ENCODE measurements at places on chromosomes 3 and 15.

- DNase-seq = no peak
Observed at GRCh38 chr15:45855210-45855906, 220.5 kb downstream of the SQOR start.

GRCh38 chr3:125185805-125186204 lies 26.7 kb downstream of the SLC12A8 start:
- DNase-seq = no peak

GRCh38 chr3:64444490-64445108 lies 219.3 kb upstream of the PRICKLE2 start:
- DNase-seq = no peak

DNA sequence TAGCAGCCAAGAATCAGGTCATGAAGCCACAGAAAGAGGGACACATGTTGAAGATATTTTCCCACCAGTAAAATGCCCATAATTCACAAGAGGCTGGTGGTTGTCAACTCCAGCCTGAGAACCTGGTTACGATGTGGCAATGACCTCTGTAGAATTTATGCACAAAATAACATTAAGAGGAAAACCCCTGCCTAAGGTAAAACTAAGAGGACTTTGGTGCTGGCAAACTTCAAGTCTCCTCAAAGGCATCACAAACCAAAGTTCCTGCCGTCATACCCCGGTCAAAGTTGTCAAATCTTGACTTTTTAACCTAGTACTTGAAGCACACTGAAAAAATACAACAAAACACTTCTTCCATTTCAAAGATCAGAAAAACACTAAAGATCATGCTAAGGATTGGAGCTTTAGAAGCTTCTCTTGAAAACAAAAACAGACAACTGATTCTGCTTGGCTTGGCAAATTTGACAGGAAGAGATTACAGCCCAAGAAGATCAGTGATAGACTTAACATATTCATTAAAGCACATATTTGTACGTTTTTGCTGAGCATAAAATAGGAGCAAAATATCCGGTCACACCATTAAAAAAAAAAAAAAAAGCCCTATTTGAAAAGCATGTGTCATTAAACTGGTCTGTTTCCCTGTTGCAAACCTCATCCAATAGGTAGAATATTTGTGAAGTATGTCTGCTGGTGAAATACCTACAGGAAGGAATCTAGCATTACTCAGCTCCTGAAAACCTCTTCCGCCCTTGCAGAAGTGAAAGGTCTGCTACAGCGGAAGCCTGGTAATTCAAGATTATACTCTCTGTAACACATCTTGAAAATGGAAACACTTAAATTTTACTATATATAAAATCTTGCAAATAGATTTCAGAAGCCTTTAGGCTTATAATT lies 22.8 kb downstream of the EIF4E3 start:
- DNase-seq = peak; percentile 54

- DNase-seq = peak; percentile 57
Observed at GRCh38 chr3:52195823-52196331, 2.1 kb upstream of the ALAS1 start.

DNA sequence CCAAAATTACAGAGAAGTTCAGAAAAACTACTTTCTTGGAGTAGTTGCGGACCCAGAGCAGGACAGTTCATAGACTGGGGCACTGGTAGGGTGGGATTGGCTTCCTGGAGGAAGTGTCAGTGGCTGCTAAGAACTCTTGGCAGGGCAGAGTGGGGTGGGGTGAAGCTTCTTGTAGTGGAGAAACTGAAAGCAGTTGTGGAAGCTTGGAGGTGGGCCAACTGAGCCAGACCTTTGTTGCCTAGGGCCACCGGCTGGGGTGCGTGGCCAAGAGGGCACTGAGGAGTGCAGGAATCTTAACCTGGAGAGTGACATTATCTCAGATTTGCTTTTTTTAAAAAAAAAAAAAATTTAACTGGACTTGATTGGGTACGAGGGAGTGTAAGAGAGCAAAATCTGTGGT lies 3.1 kb downstream of the KAT2B start:
- peak; percentile 57 for DNase-seq

- peak; percentile 76 for DNase-seq
Observed at GRCh38 chr3:153051427-153052095, 110.5 kb upstream of the RAP2B start.

DNA sequence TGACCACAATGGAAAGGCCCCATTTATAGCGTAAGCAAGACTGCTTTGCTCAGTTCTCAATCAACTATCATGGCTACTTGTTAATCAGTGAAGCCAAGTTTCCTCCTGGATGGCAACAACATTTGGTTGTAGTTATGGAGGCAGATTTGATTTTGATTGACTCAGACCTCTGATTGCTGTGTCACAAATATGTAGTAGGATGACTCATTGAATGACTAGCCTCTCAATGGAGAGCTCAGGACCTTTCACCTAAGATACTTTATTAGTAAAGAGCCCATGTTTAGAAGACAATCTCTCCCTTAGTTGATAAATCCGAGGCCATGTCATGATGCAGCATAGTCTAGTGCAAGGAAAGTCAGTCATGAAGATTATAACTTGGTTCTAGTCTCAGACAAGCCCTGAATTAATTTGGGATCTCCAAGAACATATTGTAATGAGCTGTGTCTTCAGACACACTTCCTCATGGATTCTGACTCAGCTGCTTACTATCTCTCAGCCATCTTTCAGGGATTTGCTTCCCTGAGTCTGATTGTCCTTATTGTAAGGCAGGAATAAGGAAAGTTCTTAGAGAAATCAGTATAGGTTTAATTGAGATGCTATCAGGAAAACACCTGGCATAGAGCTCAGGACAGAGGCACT lies 397.4 kb upstream of the TMCO5A start:
- DNase-seq = no peak

- no peak for DNase-seq
Observed at GRCh38 chr15:100310513-100311153, 31.1 kb downstream of the ADAMTS17 start.

- peak; percentile 35 for DNase-seq
Observed at GRCh38 chr3:194950906-194951628, 265.4 kb downstream of the FAM43A start.

All from choroid plexus epithelial cell (primary cell).